ENCODE measurements at places on chromosomes 5 and 9. TPM values are rescaled to one million over a fixed set of nuclear protein-coding genes. Genes with fewer than 3 reads are reported as not detected.

Gene WDR31
- total RNA-seq: 5.1 TPM

Gene MYMK
- total RNA-seq: not detected

Gene DDX41
- 88.4 TPM for total RNA-seq

Gene PDGFRB
- 1.2 TPM for total RNA-seq

Gene TMEM245
- 57.2 TPM for total RNA-seq

Gene PCDHB12
- 7.2 TPM for total RNA-seq

Gene CCL27
- 0.67 TPM for total RNA-seq

Gene INPP5E
- total RNA-seq: 25.1 TPM

Gene INSL4
- not detected for total RNA-seq

Gene CNTNAP3
- total RNA-seq: 1.6 TPM

GRCh38 chr9:8468045-8468637 lies 668.6 kb upstream of the DMAC1 start:
- no peak for DNase-seq
- no peak overlapping the region for H3K4me3 ChIP-seq
- peaks cover 7% of the 10 kb centered on the region for H3K4me1 ChIP-seq
- H3K27ac ChIP-seq: no peak overlapping the region
- H3K27me3 ChIP-seq: no peaks in the 10 kb centered on the region

DNA sequence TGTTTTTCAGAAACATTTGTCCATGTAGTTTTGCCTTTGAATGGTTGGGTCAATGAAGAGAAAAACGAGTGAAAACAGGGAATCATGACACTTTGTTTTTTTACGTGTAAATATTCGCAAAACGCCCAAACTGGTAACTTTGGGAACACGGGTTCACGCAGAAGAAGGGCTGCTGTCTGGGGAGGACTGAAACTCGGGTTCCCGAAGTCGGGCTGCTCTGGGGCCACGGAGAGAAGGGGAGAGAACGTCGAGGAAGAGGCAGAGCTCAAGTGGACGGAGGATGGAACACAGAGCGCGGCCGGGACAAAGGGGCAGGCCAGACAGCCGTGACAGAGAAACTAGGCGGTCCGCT lies 478 bp upstream of the SETD9 start:
- H3K27ac ChIP-seq: peak overlapping the region; percentile 99
- H3K4me1 ChIP-seq: peaks cover 20% of the 10 kb centered on the region
- H3K27me3 ChIP-seq: no peaks in the 10 kb centered on the region
- peaks cover 4% of the 10 kb centered on the region for H3K36me3 ChIP-seq

DNA sequence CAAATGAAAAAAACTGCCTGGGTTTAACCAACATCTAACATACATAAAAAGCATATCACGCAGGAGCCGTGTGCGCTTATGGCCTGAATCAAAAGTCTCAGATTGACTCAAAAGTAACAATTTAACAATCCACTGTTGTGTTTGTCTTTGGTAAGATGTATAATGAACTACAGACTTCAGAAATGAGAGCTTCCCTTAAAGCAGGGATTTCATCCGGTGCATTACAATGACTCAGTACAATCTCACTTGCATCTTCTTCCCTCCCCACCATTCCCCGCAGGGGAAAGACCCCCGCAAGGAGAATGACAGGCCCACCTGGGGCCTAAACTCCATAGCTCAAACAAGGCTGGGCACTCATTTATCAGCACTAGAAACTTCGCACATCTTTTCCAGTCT lies 1.4 kb downstream of the ZFR start:
- H3K4me3 ChIP-seq: peak overlapping the region; percentile 84
- no peak for DNase-seq
- H3K4me1 ChIP-seq: peaks cover 26% of the 10 kb centered on the region
- peaks cover 8% of the 10 kb centered on the region for H3K36me3 ChIP-seq

DNA sequence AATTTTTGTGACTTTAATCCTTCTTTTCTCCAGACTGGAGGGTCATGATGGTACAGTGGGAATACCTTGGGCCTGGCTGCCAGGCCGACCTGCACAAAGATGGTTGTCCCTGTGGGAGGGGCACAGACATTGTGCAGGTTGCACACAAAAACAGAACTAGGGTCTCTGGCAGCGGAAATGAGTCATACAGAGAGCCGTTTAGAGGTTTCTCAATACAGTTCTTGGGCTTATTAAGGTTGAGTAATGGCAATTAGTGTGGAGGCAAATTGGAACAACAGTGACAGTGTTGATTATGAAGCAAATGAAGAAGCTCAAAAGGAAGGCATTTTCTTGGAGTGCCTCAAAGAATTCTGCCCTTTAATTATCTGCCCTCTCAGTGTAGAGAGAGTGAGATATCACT lies 173.6 kb downstream of the TENT4A start:
- no peak overlapping the region for H3K4me3 ChIP-seq
- no peaks in the 10 kb centered on the region for H3K4me1 ChIP-seq
- peaks cover 3% of the 10 kb centered on the region for H3K36me3 ChIP-seq
- no peaks in the 10 kb centered on the region for H3K27me3 ChIP-seq
- DNase-seq: no peak
- H3K27ac ChIP-seq: no peak overlapping the region

DNA sequence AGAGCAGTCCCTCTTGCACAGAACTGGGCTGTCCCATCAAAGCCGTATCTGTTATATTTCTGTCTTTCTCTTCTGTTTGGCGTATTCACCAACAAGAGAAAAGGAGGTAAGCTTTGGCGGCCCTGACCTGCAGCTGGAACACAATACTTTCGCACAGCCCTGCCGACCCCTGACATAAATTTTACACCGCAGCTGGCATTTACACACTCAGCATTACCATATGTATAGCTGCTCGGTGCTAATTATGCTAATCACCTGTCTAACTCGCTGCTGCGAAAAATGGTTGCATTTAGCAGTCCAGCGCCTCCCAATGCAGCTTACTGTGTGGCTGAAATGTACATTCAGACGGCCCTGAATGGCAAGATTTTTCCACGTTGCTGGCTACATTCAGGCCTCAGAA lies 20.8 kb downstream of the PTCH1 start:
- peaks cover 15% of the 10 kb centered on the region for H3K36me3 ChIP-seq
- H3K4me3 ChIP-seq: no peak overlapping the region
- no peak for DNase-seq

DNA sequence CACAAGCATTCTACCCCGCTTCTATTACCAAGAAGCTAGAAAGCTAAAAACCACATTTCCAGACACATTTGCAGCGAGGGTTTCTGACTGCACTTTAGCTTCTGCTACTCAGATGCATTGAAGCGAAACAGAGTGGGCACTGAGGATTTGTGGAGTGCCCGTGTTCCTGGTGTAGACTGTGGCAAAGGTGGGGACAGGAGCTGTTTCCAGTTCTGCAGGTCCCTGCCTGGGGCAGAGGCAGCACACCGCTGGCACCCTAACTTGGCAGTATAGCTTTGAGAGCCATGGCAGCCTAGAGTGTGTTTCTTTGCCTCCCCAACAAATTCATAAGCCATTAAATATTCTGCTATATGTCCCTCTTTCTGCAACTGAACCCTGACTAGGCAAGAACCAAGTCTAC lies 108.6 kb upstream of the SPOCK1 start:
- H3K4me1 ChIP-seq: peaks cover 17% of the 10 kb centered on the region
- peaks cover 7% of the 10 kb centered on the region for H3K27me3 ChIP-seq
- no peaks in the 10 kb centered on the region for H3K36me3 ChIP-seq
- no peak for DNase-seq
- no peak overlapping the region for H3K4me3 ChIP-seq
- no peak overlapping the region for H3K27ac ChIP-seq

DNA sequence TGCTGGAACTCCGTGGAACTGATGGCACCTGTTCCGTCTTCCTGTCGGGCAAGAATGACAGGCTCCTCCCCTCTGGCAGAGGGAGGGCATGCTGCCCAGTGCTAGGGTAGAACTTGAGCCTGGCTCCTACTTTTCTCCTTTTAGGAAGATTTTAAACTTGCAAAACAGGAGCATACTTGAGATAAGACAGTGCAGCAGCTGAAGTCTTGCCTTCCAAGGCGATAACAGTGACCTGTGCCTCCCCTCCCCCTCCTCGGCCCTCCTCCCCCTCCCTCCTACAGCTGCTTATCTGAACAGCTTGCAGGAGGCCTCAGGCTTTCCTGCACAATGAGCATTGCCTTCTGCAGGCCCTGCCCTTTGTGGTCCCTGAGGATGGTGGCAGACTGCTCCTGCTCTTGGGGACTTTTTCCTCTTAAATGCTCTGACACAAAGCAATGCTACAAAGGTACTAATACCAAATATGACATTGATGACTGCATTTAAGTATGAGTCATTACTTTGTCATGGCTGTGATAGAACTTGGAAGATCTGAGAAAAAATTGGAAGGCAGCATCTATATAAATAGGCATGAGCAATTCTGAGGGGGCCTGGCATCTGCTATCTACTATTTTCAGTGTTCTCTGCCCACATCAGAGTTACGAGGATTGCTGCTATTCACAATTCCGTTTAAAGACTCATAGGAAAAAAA lies 2.0 kb downstream of the GADD45G start:
- no peak for DNase-seq
- peaks cover 41% of the 10 kb centered on the region for H3K27me3 ChIP-seq
- peak overlapping the region; percentile 72 for H3K27ac ChIP-seq
- no peaks in the 10 kb centered on the region for H3K36me3 ChIP-seq
- peaks cover 22% of the 10 kb centered on the region for H3K4me1 ChIP-seq
